ENCODE measurements at places on chromosomes 7 and 10.
A peak's percentile ranks its signal among the peaks of the same experiment; 100 is the strongest.

DNA sequence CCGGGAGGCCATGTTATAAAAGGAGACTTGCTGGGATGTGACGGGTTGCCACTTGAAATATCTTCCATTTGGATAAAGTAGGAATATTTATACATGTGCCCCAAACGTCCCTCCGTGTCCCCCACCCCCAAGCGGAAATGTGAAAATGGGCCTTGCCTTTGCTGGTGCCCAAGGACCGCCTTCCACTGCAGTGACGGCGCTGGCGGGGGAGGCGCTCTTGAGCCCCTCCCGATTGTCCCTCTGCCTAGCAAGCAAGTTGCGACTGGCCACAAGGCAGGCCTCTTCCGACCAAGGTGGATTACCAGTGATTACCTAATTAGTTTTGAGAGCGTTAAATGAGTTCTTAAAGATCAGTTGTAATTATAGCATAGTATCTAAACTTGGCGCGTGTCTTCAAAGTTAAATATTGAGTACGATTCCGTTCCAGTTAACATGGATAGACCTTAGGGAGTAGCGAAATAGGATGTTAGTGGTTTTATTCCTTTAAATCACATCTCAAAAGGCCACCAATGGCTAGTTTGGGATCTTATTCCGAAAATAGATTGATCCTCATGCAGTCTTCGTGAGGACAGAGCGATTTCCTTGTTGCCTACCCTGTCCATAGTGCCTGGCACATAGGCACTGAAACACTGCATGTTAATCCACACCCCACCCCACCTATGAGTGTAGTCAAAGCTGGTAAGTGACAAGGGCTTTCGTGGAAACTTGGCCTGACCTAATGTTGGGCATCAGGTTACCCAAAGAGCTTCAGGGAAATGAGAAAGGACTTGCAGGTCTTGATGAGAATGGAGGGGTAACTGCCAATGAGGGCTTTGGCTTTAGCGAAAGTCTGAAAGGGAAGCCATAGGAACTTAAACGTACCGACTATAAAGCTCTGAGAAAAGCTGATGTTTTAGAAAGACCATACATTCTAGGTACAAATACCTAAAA lies 1.1 kb downstream of the PPIA start:
- DNase-seq: peak; percentile 61

DNA sequence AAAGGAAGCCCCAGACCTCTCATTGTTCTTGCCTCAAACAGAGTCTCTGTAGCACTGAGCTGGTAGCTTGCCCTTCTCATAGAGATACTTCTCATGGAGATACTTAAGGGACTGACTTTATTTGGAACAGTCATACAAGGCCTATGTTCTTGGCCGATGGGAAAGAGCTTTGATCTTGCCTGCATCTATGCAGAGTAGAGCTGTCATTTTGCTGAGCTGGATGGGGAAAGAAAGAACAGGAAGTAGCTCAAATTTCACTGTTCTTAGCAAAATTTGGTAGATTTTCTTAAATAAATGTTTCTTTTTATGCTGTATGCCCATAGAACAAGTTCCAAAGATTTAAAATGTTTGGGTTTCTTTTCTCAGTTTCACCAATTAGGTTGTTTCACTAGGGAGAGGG lies 119.3 kb upstream of the SEC61G start:
- DNase-seq: no peak

GRCh38 chr10:63665670-63666134 lies 144.5 kb downstream of the REEP3 start:
- DNase-seq: no peak

GRCh38 chr10:107686095-107686494 lies 521.6 kb upstream of the SORCS1 start:
- no peak for DNase-seq

DNA sequence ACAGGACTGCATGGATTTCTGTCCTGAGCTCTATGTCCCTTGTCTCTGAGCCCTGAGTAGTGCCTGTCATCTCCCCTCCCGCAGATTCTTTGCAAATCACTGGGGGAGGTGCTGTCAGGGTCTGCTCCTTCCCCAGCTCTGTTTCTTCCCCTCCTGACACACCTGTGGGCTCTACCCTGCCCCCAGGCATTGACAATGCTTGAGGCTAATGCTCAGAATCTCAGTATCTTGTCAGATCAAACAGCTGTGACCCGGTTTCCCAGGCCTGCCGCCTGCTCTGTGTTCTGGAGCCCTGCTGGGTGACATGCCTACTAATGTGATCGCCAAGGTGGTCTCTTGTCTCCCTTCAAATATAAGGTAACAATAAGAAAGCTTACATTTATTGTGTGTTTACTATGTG lies 209.0 kb downstream of the POU6F2 start:
- no peak for DNase-seq

DNA sequence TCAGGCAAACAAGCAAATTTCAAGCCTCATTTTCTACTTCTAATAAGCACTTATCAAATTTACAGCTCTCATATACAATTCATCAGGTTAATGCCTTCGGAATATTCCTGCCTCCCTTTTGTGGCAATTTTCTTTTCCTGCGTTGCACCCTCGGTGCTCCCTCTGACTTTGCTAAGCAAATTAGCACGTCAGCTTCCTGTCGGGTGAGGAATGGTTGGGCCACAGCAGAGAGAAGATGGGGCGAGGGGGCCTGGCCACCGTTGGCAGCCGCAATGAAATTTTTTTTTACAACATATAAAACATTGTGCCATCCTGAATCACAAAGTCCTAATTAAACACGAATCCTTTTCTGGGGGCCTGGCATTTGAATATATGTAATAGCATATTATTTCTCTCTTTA lies 28.1 kb downstream of the ELFN1 start:
- DNase-seq: no peak

DNA sequence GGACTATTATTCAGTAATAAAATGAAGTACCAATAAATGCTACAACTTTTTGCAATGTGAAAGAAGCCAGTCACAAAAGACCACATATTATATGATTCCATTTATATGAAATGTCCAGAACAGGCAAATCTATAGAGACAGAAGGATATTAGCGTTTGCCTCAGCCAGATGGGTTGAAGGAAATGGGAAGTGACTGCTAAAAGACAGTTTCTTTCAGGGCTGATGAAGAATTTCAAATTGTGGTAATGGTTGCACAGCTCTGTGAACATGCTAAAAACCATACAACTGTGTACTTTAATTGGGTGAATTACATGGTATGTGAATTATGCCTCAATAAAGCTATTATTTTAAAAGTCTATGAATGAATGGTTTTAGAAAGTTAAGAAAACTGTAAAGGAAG lies 23.9 kb upstream of the REEP3 start:
- DNase-seq: no peak

DNA sequence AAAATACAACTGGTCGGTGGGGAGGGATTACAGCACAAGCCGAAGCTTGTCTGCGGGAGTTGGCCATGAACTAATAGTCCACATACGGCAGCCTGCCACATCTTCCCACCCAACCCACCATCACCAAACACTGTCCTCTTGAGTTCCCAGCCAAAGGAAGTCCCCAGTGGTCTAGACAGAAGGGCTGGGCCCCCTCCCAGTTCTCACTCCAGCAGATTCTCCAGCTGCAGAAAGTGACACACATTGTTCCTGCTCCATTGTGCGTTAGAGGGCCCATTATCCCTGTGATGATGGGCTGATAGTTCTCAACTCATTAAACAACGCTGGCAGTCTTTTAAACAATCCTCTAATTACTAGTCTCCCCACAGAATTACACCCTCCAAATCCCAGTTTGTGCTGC lies 148.0 kb downstream of the FGFR2 start:
- no peak for DNase-seq

GRCh38 chr10:44193166-44193565 lies 191.7 kb downstream of the CXCL12 start:
- DNase-seq: no peak
